Hematopoietic multipotent progenitor cell treated with erythropoietin and hydrocortisone succinate and interleukin-3 and kit ligand, for 8 days (in vitro differentiated cells): ENCODE measurements at places on chromosomes 5 and 9.

DNA sequence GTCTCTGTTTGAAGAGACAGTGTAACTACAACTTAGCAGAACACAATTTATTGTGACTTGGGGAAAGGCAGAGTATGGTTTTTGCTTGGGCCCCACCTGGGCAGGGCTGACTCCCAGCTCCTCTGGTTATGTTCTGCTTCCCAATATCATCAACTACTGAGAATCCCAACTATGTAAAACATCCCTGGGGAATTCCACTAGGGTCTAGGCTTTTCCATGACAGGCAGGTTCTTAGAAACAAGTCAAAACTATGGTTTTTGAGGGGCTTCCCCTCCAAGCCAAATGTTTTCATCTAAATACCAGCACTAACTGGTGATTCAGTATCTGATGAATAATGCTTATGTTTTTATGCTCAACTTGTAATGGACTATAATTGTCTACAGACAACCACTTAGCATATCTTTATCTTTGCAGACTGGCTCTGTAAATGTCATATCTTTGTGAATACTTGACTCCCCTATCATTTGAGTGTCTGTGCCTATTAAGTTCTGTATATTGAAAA lies 409.5 kb downstream of the PDE4D start:
- DNase-seq: no peak

- DNase-seq: no peak
These were observed 11.8 kb upstream of the SEMA5A start for GRCh38 chr5:9557696-9558095.

- DNase-seq: no peak
These were observed 13.2 kb upstream of the ZBTB43 start for GRCh38 chr9:126791406-126792230.

DNA sequence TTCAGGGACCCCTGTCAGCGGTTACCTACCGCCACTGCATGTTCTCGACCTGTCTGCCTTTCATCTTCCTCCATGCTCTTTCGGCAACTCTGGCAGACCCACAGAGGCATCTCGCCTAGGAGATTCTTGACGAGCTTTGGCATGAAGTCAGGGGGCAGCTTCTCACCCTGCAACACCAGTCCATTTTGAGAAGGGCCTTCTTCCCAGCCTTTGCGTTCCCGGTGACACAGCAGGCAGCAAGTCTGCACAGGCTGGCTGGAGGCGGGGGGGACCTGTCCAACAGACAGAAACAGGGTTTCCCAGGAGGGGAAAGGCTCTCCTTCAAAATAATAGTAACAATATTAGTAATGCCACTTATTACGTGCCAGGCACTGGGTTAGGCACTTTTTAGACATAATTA lies 15.5 kb downstream of the FAM193B start:
- DNase-seq: no peak

DNA sequence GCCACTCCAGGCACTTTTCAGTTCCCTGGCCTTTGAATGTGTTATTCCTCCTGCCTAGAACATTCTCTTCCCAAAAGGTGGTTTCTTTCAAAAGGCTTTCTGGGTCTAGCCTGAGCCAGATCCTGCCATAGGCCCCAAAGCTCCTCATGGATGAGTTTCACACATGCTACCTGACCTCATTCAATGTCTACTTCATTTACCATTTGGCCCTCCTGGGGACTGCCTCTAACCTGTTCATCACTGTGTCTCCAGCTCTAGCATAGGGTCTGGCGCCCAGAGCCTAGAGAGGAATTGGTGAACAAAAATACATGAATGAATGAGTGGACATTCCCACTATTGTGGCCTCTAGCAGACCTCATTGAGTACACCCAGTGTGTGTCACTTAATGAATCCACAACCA lies 5.4 kb upstream of the P4HA2 start:
- DNase-seq: no peak

- DNase-seq: peak; percentile 66
These were observed 42.4 kb downstream of the PDE6A start for GRCh38 chr5:149902177-149902576.

DNA sequence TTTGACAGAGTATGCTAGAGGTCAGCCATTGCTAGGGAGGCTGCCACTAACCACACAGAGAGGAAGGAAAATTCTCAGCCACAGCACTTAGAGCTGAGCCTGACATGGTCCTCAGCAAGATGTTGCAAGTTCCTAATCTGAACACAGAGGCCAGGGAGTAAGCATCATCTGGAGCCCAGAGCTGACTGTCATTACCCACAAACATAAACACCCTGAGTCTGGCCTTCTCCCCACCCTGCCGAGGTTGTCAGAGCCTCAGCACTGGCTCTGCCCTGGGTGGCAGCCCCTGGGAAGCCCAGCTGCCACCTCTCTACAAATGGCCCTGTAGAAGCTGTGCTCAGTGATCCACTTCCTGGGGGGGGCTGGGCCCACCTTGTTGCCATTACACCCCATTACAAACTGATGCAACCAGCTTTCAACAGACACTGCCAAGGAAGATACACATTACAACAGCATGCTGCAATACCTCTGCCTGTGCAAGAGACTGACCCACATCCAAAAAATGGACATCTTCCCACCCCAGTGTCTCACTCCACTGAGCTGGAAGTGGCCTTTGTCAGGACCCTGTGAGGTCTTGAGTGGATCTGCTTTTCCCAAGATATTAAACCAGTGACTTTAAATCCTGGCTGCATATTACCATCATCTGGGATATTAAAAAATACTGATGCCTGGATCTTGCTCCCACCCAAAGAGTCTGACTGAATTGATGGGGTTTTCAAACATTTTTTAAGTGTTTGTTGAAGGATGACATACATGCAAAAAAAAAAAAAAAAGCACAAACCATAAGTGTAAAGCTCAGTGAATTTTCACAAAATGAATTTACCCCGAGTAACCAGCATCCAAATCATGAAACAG lies 33.0 kb downstream of the IRF1 start:
- no peak for DNase-seq

DNA sequence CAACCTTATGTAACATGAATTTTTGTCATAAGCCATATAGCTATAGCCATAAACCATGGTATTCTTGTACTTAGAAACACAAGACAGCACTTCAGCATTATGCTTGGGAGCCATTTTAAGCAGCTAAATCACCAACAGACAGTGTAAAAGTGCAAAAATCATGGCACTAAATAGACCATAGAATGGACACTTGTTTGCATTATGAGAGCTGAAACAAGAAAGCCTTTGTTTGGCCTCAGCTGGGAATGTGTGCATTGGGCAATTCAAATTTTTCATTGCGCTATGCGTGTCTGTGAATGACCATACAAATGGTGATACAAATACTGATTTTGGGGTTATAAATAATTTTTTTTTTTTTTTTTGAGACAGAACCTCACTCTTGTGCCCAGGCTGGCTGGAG lies 23.7 kb downstream of the KDM4C start:
- DNase-seq: no peak

DNA sequence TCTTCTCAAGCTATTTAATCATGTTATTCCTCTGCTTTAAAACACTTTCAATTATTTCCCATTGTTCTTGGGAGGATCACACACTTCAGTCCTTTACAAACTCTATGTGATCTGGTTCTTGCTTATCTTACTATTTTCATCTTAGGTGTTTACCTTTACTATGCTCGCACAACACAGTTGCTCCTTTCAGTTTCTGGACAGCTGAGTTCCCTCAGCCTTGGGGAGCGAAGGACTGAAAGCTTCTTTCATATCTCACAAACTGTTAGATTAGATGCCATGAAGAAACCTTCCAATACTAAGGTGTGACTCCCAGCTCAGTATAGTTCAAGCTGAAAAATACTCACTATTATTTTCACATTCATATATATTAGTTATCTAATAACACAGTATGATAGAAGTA lies 117.9 kb downstream of the CDC42SE2 start:
- DNase-seq: no peak

DNA sequence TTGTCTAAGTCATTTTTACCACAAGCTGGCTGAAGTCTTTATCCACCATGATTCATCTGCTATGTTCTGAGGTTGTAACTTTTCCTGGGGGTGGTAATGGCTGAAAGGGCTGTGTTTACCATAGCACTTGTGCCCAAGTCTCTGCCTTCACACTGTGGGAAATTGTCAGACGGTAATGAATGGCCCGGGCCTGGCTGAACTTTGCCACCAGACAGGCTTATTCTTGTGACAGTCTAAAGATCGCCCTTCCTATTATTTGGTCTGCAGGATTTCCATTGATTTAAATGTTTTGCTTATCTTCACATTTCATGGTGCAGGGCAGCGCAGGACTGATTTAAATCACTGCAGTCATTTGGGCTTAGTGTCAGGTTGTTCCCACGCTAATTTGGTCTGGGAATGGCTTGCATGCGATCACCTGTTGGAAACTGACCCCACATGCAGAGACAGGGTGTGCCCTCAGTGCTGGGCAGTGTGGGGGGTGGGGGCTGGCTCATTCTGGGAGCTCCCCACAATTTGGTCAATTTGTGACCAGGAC lies 109.3 kb upstream of the ICE1 start:
- DNase-seq: no peak

DNA sequence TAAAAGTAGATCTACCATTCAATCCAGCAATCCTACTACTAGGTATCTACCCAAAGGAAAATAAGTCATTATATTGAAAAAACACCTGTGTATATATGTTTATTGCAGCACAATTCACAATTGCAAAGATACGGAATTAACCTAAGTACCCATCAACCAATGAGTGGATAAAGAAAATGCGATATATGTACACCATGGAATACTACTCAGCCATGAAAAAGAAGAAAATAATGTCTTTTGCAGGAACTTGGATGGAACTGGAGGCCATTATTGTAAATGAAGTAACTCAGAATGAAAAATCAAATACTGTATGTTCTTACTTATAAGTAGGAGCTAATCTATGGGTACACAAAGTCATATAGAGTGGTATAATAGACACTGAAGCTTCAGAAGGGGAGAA lies 63.4 kb upstream of the PITX1 start:
- no peak for DNase-seq

DNA sequence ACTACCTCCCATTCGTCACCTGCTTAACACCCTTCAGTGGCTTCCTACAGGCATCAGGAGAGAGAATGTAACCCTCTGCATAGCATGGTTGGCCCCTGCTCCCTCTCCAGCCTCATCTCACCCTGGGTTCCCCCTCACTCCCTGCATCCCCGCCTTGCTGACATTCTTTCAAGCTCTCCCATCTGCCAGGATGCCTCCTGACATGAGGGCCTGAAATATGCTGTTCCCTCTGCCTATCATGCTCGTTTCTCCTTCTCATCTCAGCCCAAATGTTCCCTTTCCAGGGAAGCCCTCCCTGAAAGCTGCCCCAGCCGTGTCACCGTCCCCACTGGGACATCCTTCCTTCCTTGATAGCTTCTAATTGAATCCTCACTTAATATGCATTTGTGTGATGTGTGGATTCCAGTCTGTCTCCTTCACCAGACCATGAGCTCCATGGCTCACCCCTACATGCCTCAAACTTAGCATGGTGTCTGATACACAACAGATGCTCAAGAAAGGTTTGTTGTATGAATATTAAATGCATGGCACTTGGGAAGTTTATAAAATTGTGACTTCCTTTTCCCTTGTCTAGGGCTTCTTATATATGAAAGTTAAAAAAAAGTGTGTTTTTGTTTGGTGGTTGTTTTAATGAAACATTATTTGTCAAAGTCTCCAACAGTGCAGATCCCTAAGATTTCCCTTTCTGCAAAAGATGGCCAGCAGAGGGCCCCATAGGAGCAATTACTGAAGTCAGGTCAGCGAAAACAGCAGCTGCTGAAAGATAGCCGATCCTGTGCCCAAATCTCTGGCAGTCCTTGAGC lies 7.3 kb upstream of the C5orf58 start:
- DNase-seq: peak; percentile 78

DNA sequence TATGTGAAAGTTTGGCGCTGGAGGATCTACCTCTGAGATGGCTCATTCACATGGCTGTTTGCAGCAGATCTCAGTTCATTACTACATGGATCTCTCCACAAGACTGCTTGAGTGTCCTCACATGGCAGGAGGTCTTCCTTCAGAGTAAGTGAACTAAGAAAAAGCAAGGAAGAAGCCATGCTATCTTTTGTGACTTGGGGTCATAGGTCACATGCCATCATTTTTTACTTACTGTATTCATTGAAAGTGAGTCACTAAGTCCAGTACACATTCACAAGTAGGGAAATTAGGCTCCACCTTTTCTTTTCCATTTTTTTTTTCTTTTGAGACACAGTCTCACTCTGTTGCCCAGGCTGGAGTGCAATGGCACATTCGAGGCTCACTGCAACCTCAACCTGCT lies 8.7 kb upstream of the CDKN2AIPNL start:
- DNase-seq: no peak

DNA sequence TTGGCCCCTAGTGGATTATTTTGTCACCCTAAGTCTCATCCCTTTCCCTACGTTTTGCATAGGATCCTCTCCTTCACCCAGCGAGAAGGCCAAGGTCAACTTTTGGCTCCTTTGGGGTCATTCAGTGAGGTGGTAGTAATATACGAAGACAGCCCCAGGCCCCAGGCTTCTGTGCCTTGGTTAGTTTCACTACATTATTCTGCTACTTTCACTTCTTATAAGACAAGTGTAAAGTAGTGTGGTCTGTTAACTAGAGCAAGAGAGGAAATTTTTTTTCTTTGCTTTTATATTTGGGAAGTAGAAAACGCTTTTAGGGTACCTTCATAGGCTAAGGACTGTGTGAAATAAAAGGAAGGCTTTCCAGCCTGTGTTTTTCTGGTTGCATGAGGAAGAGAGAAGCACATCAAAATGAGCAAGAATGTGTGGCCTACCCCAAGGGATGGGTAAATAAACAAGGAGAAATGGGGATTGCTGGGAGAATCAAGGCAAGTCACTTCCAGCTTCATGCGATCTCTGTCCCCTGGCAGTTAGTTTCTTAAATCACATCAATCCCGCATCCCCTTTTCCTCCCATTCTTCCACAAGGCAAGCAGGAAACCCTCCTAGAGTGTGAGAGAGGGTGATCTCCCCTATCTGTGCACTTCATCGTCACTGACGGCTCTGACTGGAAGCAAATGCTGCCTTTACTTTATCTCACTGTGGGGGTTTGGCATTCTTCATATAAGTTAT lies 677.0 kb upstream of the WWC1 start:
- DNase-seq: no peak

GRCh38 chr9:113306566-113306965 lies 3.4 kb upstream of the RNF183 start:
- DNase-seq: no peak

DNA sequence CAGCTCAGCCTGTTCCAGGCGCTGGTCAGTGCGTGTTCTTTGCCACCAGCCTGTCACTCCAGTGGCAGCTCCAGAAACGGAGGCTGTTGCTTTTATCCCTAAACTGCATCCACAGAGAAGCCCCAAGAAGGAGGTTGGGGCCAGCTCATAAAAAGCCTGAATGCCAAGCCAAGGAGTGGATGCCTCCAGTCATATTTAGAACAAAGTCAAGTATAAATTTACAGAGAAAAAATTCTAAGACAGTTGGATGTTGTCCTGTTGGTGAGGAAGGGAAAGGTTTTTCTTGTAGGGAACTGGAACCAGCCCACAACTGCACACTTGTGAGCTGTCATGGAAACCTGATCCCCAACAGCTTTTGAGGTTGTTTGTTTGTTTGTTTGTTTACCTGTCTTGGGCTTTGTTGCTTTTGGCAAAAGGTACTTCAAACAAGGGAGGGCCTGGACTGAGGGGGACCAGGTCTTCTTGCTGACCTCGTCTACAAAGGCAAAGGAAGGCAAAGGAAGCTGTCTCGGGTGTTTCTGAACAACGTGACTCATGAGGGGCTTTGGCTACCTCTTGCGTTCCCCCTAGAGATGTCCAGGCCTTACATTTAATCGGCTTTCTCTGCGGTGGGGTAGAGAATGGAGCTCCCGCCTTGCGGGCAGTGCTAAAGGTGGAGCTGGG lies 36.7 kb downstream of the OLFML2A start:
- no peak for DNase-seq
